ENCODE measurements at places on chromosomes 4 and X. TPM values are rescaled to one million over a fixed set of nuclear protein-coding genes. Genes with fewer than 3 reads are reported as not detected.

Gene TEX13D
- total RNA-seq = not detected

Gene DEFB131A
- not detected for total RNA-seq

Gene OPN1LW
- total RNA-seq = not detected

Gene UPF3B
- 0.95 TPM for total RNA-seq

- H3K36me3 ChIP-seq = no peaks in the 10 kb centered on the region
- H3K4me1 ChIP-seq = no peaks in the 10 kb centered on the region
- DNase-seq = peak; percentile 81
Observed at GRCh38 chr4:212438-213188, 88.3 kb downstream of the ZNF718 start.

- no peak overlapping the region for H3K4me3 ChIP-seq
- no peak for DNase-seq
- no peaks in the 10 kb centered on the region for H3K4me1 ChIP-seq
- no peak overlapping the region for H3K27ac ChIP-seq
Observed at GRCh38 chrX:151920530-151920929, 7.8 kb downstream of the MAGEA4 start.

- H3K27ac ChIP-seq = no peak overlapping the region
- H3K36me3 ChIP-seq = no peaks in the 10 kb centered on the region
- H3K27me3 ChIP-seq = peaks cover 3% of the 10 kb centered on the region
- no peak for DNase-seq
- no peak overlapping the region for H3K4me3 ChIP-seq
Observed at GRCh38 chrX:105552395-105552794, 269.9 kb upstream of the NRK start.

DNA sequence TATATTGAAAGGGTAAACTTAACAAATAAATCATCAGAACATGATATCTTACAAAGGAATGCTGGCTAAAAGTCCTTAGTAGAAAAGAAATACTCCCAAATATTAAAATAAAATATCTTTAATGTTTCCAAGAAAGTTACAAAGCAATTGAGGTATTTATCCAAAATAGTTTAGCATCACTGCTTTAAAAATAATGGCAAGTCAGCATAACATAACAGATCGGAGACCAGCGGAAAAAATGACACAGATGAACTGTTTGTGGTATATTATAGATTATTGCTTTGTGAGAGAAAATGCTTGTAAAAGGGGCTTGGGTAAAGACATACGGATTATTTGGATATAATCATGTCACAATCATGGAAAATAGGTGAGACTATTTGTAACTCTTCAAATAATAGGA is 168.5 kb upstream of the TEX13C start:
- no peaks in the 10 kb centered on the region for H3K36me3 ChIP-seq
- no peaks in the 10 kb centered on the region for H3K27me3 ChIP-seq
- no peak overlapping the region for H3K27ac ChIP-seq
- H3K4me1 ChIP-seq = no peaks in the 10 kb centered on the region
- DNase-seq = no peak
- H3K4me3 ChIP-seq = no peak overlapping the region

GRCh38 chr4:77586951-77587383 is 18.7 kb upstream of the CXCL13 start:
- H3K27ac ChIP-seq = no peak overlapping the region
- H3K27me3 ChIP-seq = no peaks in the 10 kb centered on the region
- DNase-seq = no peak
- H3K4me1 ChIP-seq = no peaks in the 10 kb centered on the region
- no peak overlapping the region for H3K4me3 ChIP-seq

DNA sequence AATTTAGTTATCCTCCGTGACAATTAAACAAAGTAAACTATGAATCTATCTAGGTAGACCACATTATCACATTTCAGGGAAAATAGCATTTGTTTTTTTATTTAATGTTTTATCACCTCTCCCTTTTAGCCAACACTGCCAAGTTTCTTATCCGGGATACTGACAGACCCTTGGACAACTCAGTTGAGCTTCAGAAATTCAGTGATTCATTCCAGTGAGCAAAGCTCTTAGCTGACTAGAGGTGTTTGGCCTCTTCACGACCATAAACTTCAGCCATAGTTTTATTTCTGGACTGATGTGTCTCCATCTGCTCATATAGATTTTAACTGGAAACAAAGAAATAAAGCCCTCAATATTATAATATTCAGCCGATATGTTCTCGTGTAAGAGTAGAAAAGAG is 15.2 kb downstream of the SLITRK2 start:
- H3K4me1 ChIP-seq = no peaks in the 10 kb centered on the region
- no peak overlapping the region for H3K27ac ChIP-seq
- DNase-seq = no peak
- H3K36me3 ChIP-seq = no peaks in the 10 kb centered on the region
- H3K4me3 ChIP-seq = no peak overlapping the region
- H3K27me3 ChIP-seq = peaks cover 6% of the 10 kb centered on the region

DNA sequence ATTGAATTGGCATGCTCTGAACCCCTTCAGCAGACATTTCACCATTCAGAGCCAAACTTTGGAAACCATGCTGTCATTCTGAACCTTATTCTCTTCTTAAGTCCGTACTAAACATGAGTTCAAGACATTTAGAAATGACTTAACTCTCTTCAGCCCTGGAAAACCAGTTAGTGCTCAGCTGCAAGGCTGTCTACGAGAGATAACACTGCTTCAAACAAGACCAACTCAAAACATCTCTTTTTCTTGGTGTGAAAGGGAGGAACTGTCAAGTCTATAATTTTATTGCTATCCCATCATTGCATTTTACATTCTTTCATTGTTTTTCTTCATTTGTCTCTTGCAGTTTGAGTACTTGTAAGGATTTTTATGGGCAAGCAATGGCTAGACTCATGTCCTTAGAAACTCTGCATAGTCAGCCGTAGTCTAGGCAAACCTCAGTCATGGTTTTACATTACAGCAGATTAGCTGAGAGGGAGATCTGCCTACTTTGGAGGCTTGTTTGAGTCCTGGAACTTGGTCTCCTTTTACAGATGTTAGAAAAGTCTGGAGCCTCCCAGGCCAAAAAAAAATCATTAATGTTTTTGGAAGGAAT is 120.6 kb upstream of the JADE1 start:
- H3K36me3 ChIP-seq = no peaks in the 10 kb centered on the region
- H3K27me3 ChIP-seq = no peaks in the 10 kb centered on the region
- no peaks in the 10 kb centered on the region for H3K4me1 ChIP-seq
- no peak overlapping the region for H3K4me3 ChIP-seq

DNA sequence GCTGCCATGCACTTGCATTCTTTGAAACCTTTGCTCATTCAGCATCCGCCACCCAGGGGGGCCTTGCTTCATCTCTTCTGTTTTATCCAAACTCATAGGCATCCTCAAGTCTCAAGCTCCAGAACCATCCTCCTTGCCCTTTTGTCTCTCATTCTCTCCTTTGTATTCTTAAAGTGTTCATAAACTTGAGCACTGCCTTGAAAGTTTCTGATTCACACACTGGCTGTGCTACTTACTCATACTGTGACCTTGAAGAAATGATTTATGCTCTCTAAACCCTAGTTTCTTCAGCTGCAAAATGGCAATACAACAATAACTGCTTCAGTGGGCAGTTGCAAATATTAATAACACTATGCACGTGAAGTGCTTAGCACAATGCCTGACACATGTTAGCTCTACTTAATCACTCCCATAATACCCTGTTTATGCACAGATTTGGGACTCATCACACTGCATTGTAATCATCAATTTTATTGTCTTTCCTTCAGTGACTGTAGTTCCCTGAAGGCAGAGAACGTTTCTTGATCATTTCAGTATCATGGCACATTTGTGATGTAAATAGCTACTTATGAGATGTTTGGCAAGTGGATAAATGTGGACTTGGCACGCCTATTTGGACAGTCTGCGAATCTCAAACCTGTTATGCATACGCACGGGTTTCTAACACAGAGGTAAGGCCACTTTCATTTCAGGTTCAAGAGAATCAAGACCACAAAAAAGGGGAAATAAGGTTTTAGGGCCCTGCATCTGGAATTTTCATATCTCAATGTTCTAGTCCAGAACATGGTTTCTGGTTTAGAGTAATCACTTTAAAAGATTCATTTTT is 291.0 kb downstream of the LDB2 start:
- peak overlapping the region; percentile 7 for H3K27ac ChIP-seq
- no peaks in the 10 kb centered on the region for H3K4me1 ChIP-seq
- no peaks in the 10 kb centered on the region for H3K27me3 ChIP-seq
- H3K36me3 ChIP-seq = no peaks in the 10 kb centered on the region
- no peak overlapping the region for H3K4me3 ChIP-seq
